ENCODE measurements at places on chromosomes 5 and 9.

- DNase-seq = no peak
Measured at GRCh38 chr9:18673179-18673578, 199.2 kb downstream of the ADAMTSL1 start.

GRCh38 chr5:502325-503079, 21.7 kb downstream of the SLC9A3 start:
- DNase-seq = no peak

DNA sequence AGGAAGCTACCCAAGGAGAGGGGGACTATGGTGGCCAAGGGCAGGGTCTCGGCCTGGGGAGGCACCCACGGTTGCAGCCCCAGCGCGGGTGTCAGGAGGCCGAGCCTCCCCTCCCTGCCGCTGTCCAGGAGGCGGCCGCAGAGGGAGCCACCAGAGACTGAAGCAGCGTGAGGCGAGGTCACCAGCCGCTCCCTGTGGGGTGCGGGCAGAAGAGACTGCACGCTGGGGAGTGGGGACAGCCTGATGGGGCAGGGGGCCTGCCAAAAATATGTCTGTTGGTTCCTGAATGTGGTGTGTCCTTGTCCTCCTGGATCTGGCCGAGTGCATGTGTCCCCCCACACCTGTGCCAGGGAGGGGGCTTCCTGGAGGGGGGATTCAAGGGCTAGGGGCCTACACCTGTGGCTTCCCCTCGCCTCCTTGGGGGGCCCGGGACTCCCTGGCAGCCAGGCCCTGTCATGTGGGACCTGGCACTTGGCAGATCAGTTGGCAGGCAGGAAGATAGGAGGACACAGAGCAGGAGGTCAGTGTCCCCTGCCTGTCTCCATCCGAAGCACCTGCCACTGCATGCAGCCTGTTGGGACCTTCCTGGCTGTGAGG, 131.2 kb downstream of the DAB2IP start:
- DNase-seq = no peak

GRCh38 chr9:82991671-82992070, 71.3 kb downstream of the RASEF start:
- no peak for DNase-seq

DNA sequence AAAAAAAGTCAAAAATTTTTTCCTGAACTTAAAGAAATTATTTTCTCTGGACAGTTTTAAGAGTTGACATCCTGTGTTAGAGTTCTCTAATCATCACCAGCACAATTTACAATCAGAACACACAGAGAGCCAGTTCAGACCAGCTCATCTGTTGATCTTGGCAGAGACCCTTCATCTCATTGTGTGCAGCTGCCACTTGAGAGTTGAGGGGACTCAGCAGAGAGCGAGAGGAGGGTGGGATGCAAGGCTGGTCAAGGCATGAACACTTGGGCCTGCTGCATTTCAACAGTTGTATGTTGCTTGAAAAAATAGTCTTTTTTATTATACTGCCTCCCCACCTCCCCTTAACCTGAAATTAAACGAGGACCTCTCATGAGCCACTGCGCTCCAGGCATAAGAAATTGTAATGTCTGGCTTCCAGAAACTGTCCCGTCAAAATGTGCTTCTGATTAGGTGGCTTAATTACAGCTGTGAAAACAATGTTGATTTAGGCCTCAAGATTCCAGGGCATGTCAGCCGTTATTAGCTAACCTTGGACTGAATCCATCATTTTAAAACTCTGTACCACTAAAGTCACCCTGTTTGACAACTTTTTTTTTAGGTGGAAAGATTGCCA, 383.6 kb downstream of the CCDC171 start:
- peak; percentile 88 for DNase-seq
